GM12892 (cell line): ENCODE measurements at places on chromosomes 16 and 17.

DNA sequence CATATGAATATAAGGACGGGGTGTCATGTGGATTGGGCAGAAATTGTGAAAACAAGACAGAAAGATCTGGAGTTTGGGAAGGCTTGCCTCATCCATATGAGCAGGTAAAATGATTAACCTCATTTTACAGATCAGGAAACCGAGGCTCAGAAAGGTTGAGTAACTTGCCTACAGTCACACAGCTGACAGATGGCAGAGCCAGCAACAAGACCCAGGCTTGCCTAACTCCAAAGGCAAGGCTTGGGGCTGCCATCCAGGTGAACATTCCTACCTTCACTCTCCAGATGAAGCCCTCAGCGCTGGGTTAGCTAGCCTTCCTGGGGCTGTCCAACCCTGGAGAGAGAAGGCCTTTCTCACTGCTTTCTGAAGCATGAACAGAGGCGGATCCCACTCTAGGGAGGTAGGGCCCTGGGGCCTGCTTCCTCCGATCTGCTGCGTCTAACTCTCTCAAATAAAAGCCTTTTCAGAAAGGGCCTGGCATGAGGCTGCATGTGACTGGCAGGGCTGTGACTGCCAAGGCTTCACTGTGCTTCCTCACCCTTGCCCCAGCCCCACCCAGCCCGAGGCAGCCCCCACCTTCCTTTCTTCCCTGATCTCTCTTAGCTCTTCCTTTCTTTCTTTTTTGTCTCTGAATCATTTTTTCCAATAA lies 107.8 kb downstream of the GNAO1 start:
- DNase-seq = no peak

- DNase-seq = no peak
Observed at GRCh38 chr16:24754543-24754942, 25.1 kb downstream of the TNRC6A start.

DNA sequence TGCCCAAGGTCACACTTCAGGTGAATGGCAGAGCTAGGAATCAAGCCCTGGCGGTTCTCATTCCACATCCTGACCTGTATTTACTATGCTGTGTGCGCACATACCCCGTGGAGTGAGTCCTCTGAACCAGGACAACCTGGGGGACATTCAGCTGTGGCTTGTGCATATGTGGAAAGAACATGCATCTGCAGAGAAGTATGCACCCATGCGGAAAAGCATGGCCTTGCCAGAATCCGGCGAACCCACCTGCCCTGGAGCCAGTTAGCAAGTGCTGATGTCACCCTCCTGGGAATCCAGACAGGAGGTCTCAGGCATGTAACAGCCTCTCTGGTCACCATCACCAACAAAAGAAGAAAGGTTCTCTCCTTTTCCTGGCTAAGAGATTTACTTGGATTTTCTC lies 1.9 kb downstream of the RASL10B start:
- DNase-seq = no peak

GRCh38 chr16:84511831-84512230 lies 7.4 kb upstream of the MEAK7 start:
- DNase-seq = no peak

GRCh38 chr17:40219594-40220338 lies 662 bp downstream of the WIPF2 start:
- peak; percentile 39 for DNase-seq

GRCh38 chr17:737561-738113 lies 5.2 kb downstream of the TLCD3A start:
- no peak for DNase-seq

GRCh38 chr17:40377832-40378231 lies 13.3 kb upstream of the GJD3 start:
- no peak for DNase-seq

GRCh38 chr17:75590849-75591721 lies 3.5 kb downstream of the MYO15B start:
- no peak for DNase-seq

DNA sequence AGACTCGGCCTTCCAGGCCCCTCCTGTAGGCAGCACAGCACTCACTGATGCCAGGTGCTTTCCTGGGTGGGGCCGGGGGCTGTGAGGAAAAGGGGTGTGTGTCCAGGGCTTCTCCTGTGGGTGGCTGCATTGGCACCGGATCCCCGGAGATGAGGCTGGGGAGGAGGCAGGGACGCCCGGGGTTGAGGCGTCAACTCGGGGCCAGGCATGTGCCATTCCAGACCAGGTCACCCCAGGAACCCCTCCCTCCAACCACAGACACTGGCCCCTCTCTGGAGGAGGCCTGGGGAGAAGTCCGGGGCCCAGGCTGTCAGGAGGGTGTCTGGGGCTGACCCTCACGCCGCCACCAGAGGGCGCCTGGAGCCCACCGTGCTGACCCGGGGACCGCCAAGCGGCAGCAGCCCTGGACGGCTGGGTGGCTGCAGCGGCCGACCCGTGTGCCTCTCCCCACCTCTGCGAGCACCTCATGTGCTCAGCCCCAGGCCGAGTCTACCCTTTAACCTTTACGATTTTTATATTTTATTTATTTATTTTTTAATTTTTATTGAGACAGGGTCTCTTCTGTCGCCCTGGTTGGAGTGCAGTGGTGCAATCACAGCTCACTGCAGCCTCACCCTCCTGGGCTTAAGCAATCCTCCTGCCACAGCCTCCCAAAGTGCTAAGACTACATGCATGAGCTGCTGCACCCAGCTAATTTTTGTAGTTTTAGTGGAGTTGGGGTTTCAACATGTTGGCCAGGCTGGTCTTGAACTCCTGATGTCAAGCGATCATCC lies 3.2 kb upstream of the METRN start:
- peak; percentile 98 for DNase-seq

DNA sequence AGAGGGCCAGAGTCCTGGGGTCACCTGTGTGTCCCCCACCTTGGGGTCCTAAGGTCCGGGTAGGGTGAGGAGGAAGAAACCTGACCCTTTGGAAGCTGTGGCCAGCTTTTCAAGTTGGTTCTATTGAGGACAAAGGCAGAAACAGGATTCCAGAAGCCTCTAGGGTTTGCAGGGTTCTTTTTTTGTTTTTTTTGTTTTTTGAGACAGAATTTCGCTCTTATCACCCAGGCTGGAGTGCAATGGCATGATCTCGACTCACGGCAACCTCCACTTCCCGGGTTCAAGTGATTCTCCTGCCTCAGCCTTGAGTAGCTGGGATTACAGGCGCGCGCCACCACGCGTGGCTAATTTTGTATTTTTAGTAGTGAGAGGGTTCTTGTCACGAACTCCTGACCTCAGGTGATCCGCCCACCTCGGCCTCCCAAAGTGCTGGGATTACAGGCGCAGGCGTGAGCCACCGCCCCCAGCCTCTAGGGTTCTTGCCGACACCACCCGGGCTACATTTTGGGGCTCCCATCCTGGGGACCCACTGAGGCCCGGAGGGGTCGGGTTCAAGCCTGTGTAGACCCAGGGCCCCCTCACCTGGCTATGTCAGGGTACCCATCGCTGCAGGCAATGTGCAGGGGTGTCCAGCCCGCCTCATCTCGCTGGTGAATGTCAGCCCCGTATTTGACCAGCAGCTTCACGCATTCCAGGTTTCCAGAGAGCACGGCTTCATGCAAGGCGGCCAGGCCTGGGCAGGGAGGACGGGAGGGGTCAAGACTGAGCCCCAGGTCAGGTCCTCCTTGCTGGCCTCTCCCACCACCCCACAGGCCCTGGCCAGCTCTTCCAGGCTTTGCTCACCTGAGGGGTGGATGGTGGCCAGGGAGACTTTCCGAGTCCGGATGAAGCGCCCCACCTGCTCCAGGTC lies 674 bp downstream of the PPP1R27 start:
- DNase-seq = no peak
